ENCODE measurements at places on chromosomes 3 and 15. TPM values are rescaled to one million over a fixed set of nuclear protein-coding genes. Genes with fewer than 3 reads are reported as not detected.

Gene CA12
- 1.8 TPM for total RNA-seq

Gene FSIP1
- total RNA-seq = 141 TPM

Gene ZNF860
- total RNA-seq = not detected

Gene CLDN1
- total RNA-seq = 7.0 TPM

DNA sequence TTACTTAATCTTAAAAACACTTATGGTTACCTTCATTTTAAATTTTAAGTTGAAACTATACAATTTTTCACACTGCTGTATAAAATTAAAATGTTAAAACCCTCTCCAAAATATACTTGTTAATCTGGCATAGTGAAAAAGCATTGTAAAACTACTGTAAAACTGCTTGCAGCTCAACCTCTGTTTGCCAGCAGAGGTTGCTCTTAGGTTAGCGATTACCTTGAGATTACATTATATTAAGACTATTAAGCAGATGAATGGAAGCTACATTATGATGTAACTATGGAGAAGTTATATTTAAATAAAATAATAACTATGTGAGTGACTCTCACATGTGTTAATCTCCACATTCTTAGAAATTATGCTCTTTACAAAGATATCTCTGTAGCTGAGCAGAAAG lies 143.6 kb upstream of the SLITRK3 start:
- DNase-seq = no peak

Gene GOLGA6B
- not detected for total RNA-seq

Gene CAPN3
- 7.9 TPM for total RNA-seq

DNA sequence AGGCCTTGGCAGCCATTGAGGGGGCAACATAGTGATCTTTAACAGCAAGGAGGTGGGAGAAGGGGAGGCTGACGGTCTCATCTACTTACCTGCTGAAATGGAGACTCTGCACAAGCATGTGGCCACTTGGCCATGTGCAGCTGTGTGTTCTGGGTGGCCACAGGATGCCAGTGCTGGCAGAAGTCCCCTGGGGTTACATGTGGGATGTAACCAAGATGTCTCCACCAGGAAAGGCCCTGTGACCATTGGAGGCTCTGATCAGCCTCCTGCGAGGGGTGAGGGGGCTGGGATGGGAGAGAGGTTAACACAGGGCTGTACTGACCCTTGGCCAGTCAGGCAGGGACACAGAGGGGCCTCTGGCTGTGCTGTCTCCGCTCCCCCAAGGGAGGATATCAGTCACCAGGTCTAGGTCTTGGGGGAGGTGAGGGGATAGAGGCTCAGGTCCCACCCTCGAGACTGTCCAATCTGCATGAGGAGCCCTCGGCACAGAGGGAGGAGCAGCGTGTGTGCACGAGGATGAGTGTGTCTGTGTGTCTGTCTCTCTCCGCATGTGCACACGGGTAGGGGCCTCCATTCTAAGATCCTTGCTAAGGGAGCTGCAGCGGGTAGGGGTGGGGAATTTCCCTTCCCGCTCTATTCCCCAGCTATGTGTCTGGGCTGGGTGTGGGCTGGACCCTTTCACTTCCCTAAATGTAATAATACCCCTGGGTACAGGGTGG lies 19.5 kb downstream of the PRKCD start:
- no peak for DNase-seq

DNA sequence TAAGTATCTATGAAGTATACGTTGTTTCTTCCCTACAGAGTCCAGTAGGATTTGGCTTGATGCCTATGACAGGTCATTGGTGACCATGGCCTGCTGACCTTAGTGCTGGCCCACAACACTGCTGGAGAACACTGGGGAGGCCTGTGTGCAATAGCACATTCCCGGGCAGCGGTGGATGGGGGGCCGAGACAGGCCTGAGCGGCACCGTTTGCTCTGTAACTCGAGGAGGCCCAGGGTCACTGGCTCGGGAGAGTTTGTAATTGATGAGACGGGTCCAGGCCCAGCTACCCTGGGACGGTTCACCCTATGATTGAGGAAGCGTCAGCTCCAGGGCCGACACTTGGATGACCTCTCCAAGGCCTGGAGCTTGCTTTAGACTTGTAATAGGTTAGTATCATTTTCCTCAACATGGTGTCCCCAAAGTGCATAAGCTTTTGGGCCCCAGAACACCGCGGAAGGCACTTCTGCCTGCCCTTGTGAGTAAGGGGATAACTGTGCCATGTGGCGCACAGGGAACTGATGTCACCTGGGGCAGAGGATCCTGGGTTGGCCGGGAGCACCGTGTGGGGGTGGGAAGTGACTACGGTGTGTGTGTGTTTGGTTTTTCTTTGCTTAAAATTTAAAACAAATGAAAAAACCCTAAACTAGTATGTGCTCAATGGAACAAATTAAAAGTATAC lies 12.0 kb downstream of the TRPM1 start:
- no peak for DNase-seq

Gene TRAT1
- not detected for total RNA-seq

DNA sequence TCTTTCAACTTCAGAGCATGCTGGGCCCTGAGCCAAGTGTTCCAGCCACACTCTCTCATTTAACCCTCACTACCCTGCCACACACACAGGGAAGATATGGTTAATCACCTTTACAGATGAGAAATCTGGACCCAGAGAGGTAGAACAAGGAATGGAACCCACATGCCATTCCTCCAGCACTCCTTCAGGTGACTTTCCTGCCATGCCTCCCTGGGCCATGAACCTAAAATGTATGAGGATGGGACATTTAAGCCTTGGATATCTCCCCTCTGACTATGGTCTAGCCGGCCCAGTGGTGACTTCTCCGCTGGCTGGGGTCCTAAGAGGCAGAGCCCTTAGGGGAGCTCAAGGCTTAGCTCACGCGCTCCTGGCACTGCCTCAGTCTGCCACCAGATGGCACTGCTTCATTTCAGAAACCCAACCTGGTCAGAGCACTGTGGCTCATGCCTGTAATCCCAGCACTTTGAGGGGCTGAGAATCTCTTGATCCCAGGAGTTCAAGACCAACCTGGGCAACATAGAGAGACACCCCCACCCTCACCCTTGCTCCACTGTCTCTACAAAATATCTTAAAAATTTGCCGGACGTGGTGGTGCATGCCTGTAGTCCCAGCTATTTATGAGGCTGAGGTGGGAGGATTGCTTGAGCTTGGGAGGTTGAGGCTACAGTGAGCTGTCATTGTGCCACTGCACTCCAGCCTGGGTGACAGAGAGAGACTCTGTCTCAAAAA lies 2.2 kb upstream of the DCAF1 start:
- peak; percentile 83 for DNase-seq

Gene LYZL4
- not detected for total RNA-seq

Gene P4HTM
- total RNA-seq = 34.0 TPM

DNA sequence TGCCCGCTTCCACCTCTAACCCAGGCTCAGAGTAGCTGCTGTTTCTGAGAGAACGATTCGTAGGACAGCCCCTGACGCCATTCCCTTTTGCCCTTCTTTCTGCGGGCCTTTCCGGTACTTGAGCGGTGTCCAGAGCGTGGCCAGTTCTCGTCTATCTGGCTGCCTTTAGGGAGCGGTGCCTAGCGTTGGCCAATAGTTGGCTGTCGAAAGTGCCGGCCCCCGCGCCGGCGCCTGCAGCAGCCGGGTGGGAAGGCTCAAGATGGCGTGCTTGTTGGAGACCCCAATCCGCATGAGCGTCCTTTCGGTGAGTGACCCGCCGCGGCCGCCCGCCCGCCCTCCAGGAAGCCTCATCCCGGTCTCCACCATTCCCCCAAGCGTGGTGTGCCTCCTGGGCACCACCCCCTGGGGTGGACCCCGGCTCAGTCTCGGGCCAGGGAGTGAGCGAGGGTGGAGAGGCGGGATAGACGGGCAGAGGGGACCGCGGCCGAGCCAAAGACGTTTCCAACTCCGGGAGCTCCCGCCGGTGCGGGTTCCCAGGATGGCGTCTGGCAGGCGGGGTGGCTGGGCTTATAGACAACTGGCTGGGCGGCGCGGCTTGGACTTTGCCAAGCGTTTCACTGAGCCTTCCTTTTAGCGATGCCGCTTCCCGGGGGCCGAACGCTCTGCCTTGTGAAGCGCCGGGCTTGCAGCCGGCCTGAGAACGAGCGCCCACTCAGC lies at the start of gene ARMC8:
TSS of gene ARMC8 (plus strand) at position 6 of the 717 bp plus-strand sequence. CDS start at position 260, 254 bp downstream.
- peak; percentile 77 for DNase-seq

DNA sequence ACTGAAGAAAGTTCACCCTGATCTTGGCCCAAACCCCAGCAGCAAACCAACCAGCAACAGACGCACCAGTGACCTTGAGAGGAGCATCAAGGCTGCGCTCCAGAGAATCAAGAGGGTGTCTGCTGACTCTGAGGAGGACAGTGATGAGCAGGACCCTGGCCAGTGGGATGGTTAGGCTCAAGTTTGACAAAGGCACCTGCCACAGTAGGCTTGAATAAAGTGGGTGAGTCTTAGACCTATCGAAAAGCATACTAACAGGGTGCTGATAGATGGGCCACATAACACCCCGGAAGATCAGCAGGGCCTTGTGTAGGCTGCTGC lies 23.9 kb downstream of the WHAMM start:
- no peak for DNase-seq

DNA sequence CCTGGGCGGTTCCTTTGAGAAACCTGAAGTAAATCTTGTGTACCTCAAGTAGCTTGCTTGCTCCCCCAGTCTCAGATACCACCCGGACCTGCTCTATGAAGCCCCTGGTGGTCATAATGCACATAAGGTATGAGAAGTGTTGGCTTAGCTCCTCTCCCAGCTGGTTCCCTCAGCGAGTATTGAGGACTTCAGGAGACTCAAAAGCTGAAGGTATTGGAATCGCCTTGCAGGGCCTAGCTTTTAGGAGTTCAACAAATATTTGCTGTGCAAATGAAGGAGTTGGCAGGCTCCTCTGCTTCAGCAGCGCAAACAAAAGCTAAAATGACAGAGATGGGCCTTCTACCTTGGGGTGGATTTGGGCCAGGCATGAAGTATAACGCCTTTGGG lies 1.7 kb downstream of the CMTM8 start:
- peak; percentile 61 for DNase-seq

DNA sequence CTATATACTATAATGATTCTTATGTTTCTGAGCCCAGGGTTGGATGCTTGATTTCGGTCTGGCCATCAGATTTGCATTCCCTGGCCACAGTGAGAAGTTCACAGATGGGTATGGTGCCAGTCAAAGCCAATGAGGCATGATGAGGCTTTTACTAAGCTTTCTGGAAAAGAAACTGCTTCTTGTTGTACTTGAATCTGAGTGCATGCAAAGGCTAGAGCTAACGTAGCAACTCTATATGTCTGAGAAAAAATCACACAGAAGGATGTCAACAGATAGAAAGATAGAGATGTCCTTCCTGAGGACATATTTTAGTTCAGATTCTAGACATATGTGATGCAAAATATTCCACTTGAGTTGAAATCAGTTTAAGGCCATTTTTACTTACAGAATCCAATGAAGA lies 608.1 kb downstream of the ROBO1 start:
- no peak for DNase-seq

Gene UBAP1L
- 2.2 TPM for total RNA-seq

Gene LRRN1
- total RNA-seq = not detected

- no peak for DNase-seq
Measured at GRCh38 chr15:43931119-43931518, 104.3 kb downstream of the WDR76 start.

DNA sequence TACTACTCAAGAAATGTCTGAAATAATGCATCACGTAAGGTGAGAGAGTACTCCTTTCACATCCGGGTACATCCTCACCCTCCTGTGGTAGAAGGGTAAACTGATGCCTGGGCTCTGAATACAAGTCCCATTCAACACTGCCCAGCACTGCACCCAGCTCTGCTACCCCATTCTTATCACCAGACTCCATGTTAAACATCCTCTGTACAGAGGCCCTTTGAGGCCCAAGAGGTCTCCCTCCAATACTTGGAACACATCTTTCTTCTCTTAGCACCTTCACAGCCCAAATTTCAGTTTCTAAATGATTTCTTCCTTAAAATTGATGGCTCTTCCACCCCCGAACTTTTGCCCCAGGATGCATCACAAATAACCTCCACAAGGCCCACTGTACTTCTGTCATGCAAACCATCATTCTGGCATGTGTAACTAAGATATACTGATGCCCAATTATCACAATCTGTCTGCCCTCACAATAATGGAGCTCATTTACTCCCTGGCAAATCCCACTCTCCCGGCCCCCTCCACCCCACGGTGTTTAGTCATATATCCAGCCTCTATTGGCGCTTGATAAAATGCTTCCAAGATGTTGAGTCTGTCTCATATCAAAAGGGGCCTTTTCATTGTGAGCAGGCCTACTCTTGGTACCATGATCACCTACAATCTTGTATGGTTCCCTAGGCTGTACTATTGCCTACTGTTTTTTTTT lies 12.6 kb upstream of the GPX1 start:
- DNase-seq = no peak

DNA sequence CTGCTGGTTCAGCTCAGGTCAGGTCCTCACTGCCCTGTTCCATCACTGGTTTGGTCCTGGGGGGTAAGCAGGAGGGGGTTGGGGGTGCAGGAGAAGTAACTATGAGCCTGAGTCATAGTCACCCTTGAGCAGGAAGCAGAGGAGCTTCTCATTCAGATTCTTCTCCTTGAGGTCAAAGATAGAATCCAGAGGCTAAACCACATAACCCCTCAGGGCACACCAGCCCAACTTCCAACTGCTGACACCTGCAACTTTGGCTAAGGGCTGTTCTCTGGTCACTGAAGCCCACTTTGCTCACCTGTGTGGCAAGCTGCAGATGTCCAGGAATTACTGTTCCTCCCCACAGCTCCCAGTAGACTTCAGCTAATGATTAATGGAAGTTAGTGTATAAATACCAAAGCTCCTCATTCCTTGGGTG lies 48.8 kb upstream of the LRRFIP2 start:
- no peak for DNase-seq

Gene SAXO2
- 1.8 TPM for total RNA-seq

- no peak for DNase-seq
Measured at GRCh38 chr3:536417-536813, 339.9 kb downstream of the CHL1 start.

Gene KLHL6
- total RNA-seq = 3.9 TPM

Gene FOXP1
- total RNA-seq = 159 TPM

Gene MYO1E
- total RNA-seq = 33.5 TPM

Gene GRAMD1C
- total RNA-seq = 8.4 TPM

DNA sequence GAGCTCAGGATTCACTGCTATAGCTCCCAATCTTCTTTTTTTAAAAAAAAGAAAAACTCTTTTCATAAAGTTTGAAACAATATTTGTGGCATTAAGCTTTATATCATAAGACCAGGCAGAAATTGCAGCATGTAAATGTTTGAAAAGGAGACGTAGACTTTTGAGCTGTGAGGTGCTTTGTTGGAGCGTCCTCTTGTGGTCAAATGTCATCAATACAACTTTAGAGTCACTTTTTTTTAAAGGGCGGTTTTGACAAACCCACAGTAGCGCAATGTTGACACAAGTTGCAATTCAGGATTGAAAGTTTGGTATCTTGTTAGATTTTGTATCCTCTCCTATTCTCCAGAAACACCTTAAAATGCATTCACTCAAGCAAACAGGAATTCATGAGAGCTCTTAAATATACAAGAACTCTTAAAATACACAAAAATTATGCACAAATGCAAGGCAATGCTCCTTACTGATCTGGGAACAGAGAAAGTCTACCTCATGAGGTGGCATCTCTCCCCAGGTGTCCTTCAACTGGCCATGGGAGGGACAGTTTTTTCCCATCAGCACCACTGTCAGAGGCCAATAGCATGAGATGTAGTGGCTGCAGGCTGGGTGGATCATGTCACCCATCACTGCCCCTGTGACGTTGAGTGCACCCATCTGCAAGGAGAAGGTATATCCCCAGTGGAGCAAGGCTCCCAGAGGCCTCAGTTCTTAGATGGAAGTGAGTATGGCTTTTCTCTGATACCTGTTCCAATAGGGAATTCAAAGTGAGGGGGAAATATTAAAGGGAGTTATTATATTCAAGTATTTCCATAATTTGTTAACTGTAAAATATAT lies 70.7 kb downstream of the ANXA2 start:
- no peak for DNase-seq

All from stomach (tissue), 19 donors.